HT1080 (cell line): ENCODE measurements at places on chromosomes 13 and 19. TPM values are rescaled to one million over a fixed set of nuclear protein-coding genes. Genes with fewer than 3 reads are reported as not detected.

- no peak for DNase-seq
These were observed 50.4 kb downstream of the CBY2 start for GRCh38 chr13:45752510-45752909.

GRCh38 chr13:110161112-110161882 is 145.7 kb downstream of the COL4A1 start:
- no peak for DNase-seq

DNA sequence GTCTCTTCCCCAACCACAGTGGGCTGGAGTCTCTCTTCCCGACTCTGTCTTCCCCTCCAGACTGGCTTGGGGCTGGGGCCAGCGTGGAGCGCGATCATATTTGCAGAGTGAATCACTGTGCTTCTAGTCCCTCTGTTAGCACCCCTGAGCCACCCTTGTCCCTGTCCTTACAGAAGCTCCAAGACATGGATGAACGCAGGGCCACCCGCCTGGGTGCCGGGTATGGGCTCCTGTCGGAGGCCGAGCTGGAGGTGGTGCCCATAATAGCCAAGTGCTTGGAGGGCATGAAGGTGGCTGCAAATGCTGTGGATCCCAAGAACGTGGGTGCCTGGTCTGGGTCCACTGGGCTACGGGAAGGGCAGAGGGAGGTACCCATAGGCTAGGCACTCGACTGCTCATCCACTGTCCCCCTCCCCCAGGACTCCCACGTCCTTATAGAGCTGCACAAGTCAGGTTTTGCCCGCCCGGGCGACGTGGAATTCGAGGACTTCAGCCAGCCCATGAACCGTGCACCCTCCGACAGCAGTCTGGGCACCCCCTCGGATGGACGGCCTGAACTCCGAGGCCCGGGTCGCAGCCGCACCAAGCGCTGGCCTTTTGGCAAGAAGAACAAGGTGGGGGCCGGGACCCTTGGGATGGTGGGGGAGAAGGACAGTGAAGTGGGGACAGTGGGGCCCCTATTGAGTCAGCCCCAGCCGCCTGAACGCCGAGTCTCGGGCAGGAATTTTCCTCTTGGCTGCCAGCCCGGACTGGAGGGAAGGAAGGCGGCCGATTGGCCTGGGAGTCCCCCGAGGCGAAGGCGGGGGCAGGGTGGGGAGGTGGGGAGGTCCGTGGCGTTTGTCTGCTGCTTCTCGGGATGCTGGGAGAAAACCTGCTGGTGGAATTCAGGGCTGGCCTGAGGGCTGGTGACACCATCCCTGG is 5.2 kb downstream of the TRIP10 start:
- no peak for DNase-seq

DNA sequence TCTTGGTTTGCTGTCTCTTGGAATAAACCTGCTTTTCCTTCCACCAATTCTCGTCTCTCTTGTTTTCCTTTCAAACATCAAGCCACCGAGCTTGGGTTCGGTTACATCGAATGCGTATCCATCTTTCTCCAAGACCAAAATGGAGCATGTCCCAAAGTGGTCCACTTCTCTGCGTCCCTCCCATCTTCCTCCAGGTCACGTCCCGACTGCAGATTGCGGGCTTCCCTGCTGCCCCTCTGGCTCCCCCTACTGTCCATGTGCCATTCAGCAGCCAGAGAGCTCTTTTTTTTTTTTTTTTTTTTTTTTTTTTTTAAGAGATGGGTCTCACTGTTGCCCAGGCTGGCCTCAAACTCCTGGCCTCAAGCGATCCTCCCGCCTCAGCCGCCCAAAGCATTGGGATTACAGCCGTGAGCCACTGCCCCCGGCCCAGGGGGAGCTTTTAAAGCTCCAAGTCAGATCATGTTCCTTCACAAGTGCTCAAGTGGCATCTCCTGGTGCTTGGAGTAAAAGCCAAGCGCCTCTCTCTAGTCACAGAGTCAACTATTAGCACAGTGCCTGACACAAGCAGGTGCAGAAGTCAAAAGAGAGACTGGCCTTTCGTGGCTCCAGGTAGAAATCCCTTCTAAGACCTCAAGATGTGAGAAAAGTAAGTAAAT is 10.0 kb downstream of the COL5A3 start:
- peak; percentile 51 for DNase-seq

GRCh38 chr13:95926231-95926630 is 127.0 kb downstream of the UGGT2 start:
- no peak for DNase-seq

- no peak for DNase-seq
These were observed 5.9 kb downstream of the PRR36 start for GRCh38 chr19:7868326-7868670.

DNA sequence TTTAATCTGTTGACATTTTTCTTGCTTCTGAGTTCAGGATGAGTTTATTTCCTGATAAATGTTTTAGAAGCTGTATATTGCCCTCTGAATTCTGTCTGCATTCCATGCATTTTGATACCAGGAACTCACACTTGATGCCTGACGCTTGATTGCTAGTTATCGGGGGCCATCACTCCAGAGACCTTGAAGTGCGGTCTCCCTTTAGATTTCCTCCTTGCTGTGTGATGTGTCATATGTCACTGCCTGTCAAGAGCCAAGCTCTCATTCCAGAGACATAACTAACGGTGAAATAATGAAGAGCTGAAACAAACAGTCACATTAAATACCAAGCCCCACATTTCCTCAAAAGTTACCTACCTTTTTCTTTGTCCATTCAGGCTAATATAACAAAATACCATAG is 155.5 kb downstream of the TNFSF13B start:
- no peak for DNase-seq

DNA sequence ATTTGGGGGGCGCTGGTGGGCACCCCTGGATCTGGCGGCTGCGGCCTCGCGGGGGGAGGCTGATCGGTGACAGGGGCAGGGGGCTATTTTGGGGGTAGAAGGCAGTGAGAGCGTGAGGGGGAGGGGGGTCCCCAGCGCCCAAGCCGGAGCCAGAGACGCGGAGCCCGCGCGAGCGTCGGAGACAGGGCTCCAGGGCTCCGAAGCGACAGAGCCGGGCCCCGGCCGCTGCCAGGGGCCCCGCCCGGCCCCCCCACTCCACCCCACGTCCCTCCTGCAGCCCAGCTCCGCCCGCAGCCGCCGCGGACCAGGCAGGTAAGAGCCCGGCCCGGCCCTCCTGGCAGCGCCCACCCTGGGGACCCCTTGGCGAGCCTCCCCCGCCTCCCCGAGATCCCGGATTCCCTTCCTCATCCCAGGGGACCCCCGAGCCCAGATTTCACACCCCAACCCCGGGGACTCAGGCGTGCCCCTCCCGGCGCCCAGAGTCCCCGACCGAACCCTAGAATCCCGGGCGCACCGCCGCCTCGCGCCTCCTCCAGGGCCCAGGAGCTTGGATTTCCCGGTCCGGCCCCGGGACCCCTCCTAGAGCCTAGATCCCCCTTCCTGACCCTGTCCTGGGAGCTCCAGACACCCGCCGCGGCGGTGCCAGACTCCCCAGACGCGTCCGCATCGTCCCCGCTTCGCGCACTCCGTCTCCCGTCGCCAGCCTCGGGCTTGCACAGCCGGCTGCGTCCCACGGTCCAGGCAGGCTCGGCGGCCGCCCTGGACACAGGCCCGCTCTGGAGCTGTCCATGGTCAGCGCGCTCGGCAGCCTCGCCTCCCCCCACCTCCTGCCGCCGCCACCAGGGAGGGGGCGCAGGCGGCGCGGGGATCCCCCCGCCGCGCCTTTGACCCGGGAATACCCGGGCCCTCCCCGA is at the start of gene PPFIA3:
Gene PPFIA3 (plus strand): TSS at position 134 of the 914 bp plus-strand sequence. CDS start 8,330 bp downstream, outside the sequence.
- peak; percentile 43 for DNase-seq

DNA sequence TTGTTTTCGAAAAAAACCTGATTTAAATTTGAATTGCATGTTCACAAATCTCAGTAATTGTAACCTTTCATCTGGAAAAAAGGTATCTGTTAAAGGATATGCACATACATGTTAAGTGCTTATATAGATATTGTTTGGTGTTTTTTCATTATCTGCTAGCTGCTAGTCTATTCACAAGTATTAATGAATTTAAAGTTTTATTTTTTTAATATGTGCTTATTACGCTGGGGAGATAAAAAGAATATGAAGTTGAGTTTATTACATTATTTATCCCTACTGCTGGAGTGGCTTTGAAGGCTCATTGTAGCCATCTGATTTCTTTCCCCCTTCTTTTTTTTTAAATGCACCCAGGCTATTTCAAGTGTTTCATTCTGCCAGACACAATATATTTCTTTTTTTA is 3.9 kb upstream of the MAB21L1 start:
- DNase-seq, result no peak

DNA sequence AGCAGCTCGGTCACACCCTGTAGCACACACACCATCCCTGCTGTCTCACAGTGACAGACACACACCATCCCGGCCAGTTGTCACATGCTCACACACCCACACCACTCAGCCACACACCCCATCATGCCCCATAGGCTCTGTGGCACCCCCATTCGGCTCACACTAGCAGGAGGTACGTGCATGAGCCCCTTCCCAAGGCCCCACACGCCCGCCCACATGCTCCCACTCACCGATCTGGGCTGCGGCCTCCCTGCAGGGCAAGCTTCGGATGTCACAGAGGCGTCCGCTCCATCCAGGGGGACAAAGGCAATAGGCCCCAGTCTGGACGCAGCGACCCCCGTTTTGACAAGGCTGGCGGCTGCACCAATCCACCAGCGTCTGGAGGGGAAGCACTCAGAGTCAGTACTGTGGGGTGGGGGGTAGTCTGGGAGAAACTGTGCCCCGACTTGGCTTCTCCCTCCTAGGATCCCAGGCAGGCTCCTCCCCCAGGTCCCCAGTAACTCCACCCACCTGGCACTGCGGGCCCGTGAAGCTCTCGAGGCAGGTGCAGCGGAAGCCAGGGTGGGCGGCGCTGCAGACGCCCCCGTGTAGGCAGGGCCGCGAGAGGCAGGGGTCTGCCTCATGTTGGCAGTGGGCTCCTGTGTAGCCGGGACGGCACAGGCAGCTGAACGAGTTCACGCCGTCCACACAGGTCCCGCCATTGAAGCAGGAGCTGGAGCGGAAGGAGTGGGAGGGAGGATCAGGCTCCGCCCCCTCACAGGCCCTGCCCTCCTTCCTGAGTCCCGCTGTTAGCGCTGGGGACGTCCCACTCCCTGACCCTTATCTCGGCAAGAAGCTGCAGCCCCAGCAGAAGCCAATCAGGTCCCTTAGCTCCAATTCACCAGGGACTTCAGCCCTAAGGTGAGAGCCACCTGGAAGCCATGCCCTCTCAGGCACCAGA is 20.1 kb downstream of the NOTCH3 start:
- DNase-seq, result no peak

- DNase-seq, result peak; percentile 28
These were observed at the start of gene IGFL2 for GRCh38 chr19:46147791-46148288. IGFL2 (plus strand) TSS chr19:46148238; CDS start chr19:46148279, 41 bp downstream.

DNA sequence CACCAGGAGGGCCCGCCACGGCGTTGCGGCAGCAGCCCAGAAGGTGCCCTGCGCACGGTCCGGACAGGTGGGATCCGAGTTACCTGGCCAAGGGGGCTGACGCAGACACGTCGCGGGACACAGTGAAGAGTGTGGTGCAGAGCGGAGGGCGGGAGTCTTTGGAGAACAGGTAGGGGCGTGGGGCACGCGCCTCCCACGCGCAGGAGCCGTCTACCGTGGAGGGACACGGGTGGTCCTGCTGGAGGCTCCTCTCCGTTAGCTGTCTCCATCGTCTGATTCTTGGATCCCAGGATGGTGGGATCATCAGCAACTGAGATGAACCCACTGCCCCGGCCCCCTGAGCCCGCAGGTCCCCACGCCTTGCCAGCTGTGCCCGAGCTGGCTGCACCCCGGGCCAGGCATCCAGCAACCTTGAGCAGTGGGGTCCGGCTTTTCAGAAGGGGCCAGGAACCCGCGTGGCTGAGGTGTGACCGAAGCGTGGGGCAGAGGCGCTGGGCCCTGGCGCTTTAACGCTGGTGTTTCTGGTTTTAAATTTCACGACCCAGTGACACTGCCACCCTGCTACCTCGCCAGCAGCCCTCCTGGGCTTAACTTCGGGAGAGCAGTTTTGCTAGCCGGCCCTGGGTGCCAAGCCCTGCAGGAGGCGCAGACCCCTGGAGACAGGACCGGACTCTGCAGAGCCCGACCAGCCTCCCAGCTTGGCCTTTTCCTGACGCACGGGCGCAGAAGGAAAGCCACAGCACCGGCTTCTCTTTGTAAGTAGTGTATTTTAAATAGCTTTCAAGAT is 7.3 kb downstream of the FGF22 start:
- no peak for DNase-seq

DNA sequence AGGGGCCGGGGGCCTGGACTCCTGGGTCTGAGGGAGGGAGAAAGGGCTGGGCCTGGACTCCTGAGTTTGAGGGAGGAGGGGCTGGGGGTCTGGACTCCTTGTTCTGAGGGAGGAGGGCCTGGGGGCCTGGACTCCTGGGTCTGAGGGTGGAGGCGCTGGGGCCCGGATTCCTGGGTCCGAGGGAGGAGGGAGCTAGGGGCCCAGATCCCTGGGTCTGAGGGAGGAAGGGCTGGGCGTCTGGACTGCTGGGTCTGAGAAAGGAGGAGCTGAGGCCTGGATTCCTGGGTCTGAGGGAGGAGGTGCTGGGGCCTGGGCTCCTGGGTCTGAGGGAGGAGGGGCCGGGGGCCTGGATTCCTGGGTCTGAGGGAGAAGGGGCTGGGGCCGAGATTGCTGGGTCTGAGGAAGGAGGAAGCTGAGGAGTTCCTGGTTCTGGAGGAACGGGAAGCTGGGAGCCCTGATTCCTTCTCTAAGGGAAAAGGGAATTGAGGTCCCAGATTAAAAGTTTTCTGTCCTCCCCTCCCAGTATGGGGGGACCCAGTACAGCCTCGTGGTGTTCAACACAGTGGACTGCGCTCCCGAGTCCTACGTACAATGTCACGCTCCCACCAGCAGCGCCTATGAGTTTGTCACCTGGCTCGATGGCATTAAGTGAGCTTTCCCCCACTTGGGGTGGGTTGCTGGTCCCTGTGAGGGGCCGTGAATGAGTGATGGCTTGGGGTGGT is 721 bp downstream of the MED25 start:
- DNase-seq, result no peak

DNA sequence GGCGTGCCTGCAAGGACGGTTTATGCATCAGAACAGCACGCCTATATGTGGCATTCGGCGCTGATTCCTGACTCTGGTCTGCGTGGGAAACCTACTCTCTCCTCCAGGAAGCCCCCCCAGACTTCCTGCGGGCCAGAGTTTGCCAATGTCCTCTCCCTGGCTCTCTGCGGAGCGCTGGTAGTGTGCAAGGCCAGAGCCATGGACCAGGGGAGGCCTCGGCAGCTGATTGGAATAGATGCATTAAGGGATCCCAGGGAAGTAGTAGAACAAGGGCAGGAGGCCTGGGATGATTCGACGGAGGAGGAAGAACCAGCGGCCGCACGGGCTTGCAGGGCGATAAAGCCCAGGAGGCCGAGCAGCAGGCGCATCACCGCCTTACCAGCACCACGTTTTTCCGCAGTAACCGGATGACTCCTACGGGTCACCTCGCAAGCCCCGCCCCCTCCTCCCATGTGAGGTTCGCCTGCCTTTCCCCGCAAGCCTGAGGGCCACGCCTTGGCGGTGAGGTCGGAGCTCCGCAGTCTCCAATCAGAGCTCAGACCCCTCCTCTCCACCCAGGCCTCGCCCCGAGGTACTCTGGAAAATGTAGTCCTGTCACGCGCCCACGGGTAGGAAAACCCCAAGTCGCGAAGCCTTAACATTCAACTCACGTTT is 5.0 kb downstream of the CLEC11A start:
- DNase-seq, result no peak

Gene GAPDHS
- total RNA-seq, result not detected in 2 replicates

Gene FPR3
- total RNA-seq, result not detected in 2 replicates

Gene ZNF226
- 16.7 and 21.8 TPM in 2 replicates for total RNA-seq

Gene PCDH9
- total RNA-seq, result 0.50 and 0.92 TPM in 2 replicates

Gene ZNF549
- 3.7 and 4.2 TPM in 2 replicates for total RNA-seq

Gene KASH5
- not detected in 2 replicates for total RNA-seq

Gene CGB2
- total RNA-seq, result 0.71 TPM in 1 of 2 replicates, not detected in the other

Gene RGL3
- total RNA-seq, result not detected in 2 replicates

Gene WASF3
- 5.9 and 6.5 TPM in 2 replicates for total RNA-seq

Gene ZNF557
- total RNA-seq, result 8.2 and 8.5 TPM in 2 replicates

Gene LGALS4
- total RNA-seq, result 0.11 TPM in 1 of 2 replicates, not detected in the other
